Type B pancreatic cell (in vitro differentiated cells): ENCODE measurements at places on chromosomes 3 and 15. TPM values are rescaled to one million over a fixed set of nuclear protein-coding genes. Genes with fewer than 3 reads are reported as not detected.

DNA sequence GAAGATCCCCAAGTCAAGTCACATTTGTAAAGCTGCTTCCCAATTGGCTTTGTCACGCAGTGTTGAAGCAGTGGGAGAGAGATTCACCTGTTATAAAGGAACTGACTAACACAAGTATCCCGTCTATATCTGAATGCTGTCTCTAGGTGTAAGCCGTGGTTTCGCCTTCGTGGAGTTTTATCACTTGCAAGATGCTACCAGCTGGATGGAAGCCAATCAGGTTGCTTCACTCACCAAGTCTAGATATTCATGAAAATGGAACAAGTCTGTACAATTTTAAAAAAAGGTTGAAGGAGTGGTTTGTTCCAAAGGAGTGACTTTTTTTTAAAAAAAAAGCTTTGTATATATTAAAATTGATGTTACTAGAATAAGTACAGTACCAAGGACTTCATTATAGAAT lies 11.7 kb downstream of the RBM5 start:
- H3K36me3 ChIP-seq = peaks cover 44% of the 10 kb centered on the region
- no peaks in the 10 kb centered on the region for H3K4me1 ChIP-seq
- DNase-seq = no peak
- no peaks in the 10 kb centered on the region for H3K27me3 ChIP-seq

- no peaks in the 10 kb centered on the region for H3K27me3 ChIP-seq
- H3K27ac ChIP-seq = no peak overlapping the region
- DNase-seq = no peak
- H3K4me1 ChIP-seq = no peaks in the 10 kb centered on the region
- no peak overlapping the region for H3K4me3 ChIP-seq
- no peaks in the 10 kb centered on the region for H3K36me3 ChIP-seq
Observed at GRCh38 chr15:57640930-57641682, 49.4 kb downstream of the MYZAP start.

GRCh38 chr3:48555231-48555948 lies 1.2 kb downstream of the PFKFB4 start:
- H3K36me3 ChIP-seq = peaks cover 3% of the 10 kb centered on the region
- peaks cover 39% of the 10 kb centered on the region for H3K4me1 ChIP-seq
- no peak for DNase-seq

The TEX55 gene
- not detected in 2 replicates for total RNA-seq

GRCh38 chr15:68815598-68815997 lies 5.1 kb downstream of the ANP32A start:
- DNase-seq = no peak
- H3K4me3 ChIP-seq = peak overlapping the region; percentile 99
- H3K4me1 ChIP-seq = peaks cover 42% of the 10 kb centered on the region
- H3K27me3 ChIP-seq = no peaks in the 10 kb centered on the region

GRCh38 chr15:80403712-80404056 lies 498 bp upstream of the ARNT2 start:
- peaks cover 39% of the 10 kb centered on the region for H3K27me3 ChIP-seq
- peaks cover 22% of the 10 kb centered on the region for H3K4me1 ChIP-seq
- no peak overlapping the region for H3K27ac ChIP-seq
- peak; percentile 72 for DNase-seq
- H3K36me3 ChIP-seq = no peaks in the 10 kb centered on the region
- H3K4me3 ChIP-seq = peak overlapping the region; percentile 57

The SCAANT1 gene
- not detected in 2 replicates for total RNA-seq

GRCh38 chr15:79523266-79523665 lies 91.1 kb downstream of the MINAR1 start:
- H3K36me3 ChIP-seq = no peaks in the 10 kb centered on the region
- peaks cover 16% of the 10 kb centered on the region for H3K4me1 ChIP-seq
- no peak overlapping the region for H3K27ac ChIP-seq
- peaks cover 39% of the 10 kb centered on the region for H3K27me3 ChIP-seq
- no peak overlapping the region for H3K4me3 ChIP-seq

The IL20RB gene
- 0.31 and 0.56 TPM in 2 replicates for total RNA-seq

The MED12L gene
- 3.2 and 6.4 TPM in 2 replicates for total RNA-seq

GRCh38 chr3:173529062-173529711 lies 131.6 kb downstream of the NLGN1 start:
- no peak for DNase-seq
- peaks cover 3% of the 10 kb centered on the region for H3K27me3 ChIP-seq
- H3K4me1 ChIP-seq = no peaks in the 10 kb centered on the region
- no peak overlapping the region for H3K4me3 ChIP-seq

The LYZL4 gene
- total RNA-seq = 0.36 TPM in 1 of 2 replicates, not detected in the other

The ARPP21 gene
- 1.4 and 3.5 TPM in 2 replicates for total RNA-seq

The SAMMSON gene
- not detected in 2 replicates for total RNA-seq

The PRC1 gene
- 54.6 and 101 TPM in 2 replicates for total RNA-seq

GRCh38 chr3:69871868-69872267 lies 127.7 kb upstream of the SAMMSON start:
- peaks cover 11% of the 10 kb centered on the region for H3K4me1 ChIP-seq
- H3K36me3 ChIP-seq = no peaks in the 10 kb centered on the region
- no peak for DNase-seq
- H3K4me3 ChIP-seq = no peak overlapping the region
- no peak overlapping the region for H3K27ac ChIP-seq
- no peaks in the 10 kb centered on the region for H3K27me3 ChIP-seq

The SACM1L gene
- total RNA-seq = 37.5 and 51.6 TPM in 2 replicates

The WDR72 gene
- 2.0 and 6.9 TPM in 2 replicates for total RNA-seq

GRCh38 chr15:85003593-85004312 lies 22.1 kb downstream of the PDE8A start:
- H3K27me3 ChIP-seq = no peaks in the 10 kb centered on the region
- DNase-seq = no peak

- no peak overlapping the region for H3K27ac ChIP-seq
- peaks cover 38% of the 10 kb centered on the region for H3K27me3 ChIP-seq
Observed at GRCh38 chr15:70356919-70357318, 259.2 kb upstream of the TLE3 start.

- H3K27me3 ChIP-seq = peaks cover 3% of the 10 kb centered on the region
- no peak for DNase-seq
- H3K27ac ChIP-seq = no peak overlapping the region
- peak overlapping the region; percentile 42 for H3K4me3 ChIP-seq
- H3K4me1 ChIP-seq = peaks cover 13% of the 10 kb centered on the region
- H3K36me3 ChIP-seq = no peaks in the 10 kb centered on the region
Observed at GRCh38 chr15:96889734-96890480, 559.4 kb downstream of the NR2F2 start.

The NAALADL2 gene
- total RNA-seq = 5.8 and 9.9 TPM in 2 replicates

DNA sequence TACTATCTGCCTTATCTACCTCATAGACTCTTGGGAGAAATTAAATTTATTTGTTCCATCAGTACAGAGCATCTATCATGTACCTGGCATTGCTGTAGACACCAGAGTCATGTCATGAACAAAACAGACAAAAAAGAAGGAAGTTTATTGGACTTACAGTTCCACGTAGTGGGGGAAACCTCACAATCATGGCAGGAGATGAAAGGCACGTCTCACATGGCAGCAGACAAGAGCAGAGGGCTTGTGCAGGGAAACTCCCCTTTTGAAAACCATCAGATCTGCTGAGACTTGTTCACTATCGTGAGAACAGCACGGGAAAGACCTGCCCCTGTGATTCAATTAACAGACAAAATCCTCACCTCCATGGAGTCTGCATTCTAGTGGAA lies 25.6 kb upstream of the ACAP2 start:
- H3K4me3 ChIP-seq = no peak overlapping the region
- no peak overlapping the region for H3K27ac ChIP-seq
- no peaks in the 10 kb centered on the region for H3K36me3 ChIP-seq
- no peaks in the 10 kb centered on the region for H3K4me1 ChIP-seq
- no peaks in the 10 kb centered on the region for H3K27me3 ChIP-seq
- no peak for DNase-seq

The STRIT1 gene
- total RNA-seq = 0.33 TPM in 1 of 2 replicates, not detected in the other

DNA sequence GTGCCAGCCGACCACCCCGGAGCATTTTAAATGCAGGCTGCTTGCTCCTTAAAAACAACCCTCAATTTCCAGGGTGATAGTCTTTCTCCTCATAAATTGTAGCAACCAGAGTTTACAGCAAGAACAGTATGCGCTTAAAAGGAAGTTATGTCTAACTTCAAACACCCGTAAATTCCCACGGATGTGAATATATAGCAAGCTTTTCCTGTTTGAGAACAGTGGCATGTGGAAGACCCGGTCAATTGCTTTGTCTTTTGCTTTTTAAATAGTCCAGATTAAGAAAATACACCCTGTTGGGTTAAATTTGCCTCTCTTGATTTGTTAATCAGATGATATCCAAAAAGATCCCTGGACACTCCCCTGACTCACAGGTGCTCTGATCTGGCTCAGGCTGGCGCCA lies 20.8 kb downstream of the MRPS25 start:
- H3K27me3 ChIP-seq = no peaks in the 10 kb centered on the region
- H3K4me3 ChIP-seq = no peak overlapping the region
- H3K27ac ChIP-seq = no peak overlapping the region
- H3K36me3 ChIP-seq = peaks cover 18% of the 10 kb centered on the region

DNA sequence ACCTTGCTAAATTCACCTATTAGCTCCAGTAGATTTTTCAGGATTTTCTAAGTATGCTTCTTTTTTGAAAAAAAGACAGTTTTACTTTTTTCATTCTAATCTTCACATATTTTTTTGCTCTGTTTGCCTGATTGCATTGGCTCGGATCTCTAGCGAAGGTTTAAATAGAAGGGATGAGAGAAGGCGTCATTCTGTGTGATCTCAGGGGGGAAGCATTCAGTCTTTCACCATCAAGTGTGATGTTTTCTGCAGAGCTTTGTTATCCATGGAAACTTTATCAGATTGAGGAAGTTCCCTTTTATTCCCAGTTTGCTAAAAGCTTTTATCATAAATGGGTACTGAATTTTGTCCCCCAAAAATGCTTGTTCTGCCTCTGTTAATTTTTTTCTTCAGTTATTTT lies 120.3 kb downstream of the LRRK1 start:
- H3K27me3 ChIP-seq = no peaks in the 10 kb centered on the region
- H3K4me1 ChIP-seq = no peaks in the 10 kb centered on the region
- no peak for DNase-seq
- H3K4me3 ChIP-seq = no peak overlapping the region

The KNG1 gene
- total RNA-seq = not detected in 2 replicates

The DNAH1 gene
- total RNA-seq = 2.6 and 7.3 TPM in 2 replicates

GRCh38 chr15:25181293-25182097 lies 226.7 kb downstream of the SNRPN start:
- no peak overlapping the region for H3K27ac ChIP-seq
- H3K4me1 ChIP-seq = no peaks in the 10 kb centered on the region
- no peaks in the 10 kb centered on the region for H3K36me3 ChIP-seq
- DNase-seq = peak; percentile 50

- DNase-seq = no peak
- peak overlapping the region; percentile 8 for H3K27ac ChIP-seq
Observed at GRCh38 chr15:77530576-77530975, 102.1 kb downstream of the LINGO1 start.

The DNAJA4 gene
- 0.10 and 15.0 TPM in 2 replicates for total RNA-seq

The DUOX2 gene
- total RNA-seq = 3.1 TPM in 2 replicates

The KCNH8 gene
- 1.2 and 3.4 TPM in 2 replicates for total RNA-seq

DNA sequence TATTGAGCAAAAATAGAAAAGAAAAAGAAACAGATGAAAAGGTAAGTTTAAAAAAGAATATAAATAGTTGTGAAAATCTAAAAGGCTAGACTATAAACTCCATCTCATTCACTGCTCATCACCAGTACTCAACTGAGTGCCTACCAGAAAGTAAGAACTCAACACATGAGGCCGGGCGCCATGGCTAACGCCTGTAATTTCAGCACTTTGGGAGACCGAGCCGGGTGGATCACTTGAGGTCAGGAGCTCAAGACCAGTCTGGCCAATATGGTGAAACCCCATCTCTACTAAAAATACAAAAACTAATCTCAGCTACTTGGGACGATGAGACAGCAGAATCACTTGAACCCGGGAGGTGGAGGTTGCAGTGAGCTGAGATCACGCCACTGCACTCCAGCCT lies 19.3 kb downstream of the LSAMP start:
- no peak for DNase-seq
- peaks cover 31% of the 10 kb centered on the region for H3K4me1 ChIP-seq
- H3K4me3 ChIP-seq = no peak overlapping the region
- H3K36me3 ChIP-seq = no peaks in the 10 kb centered on the region
- H3K27me3 ChIP-seq = no peaks in the 10 kb centered on the region

- H3K27me3 ChIP-seq = no peaks in the 10 kb centered on the region
- peaks cover 32% of the 10 kb centered on the region for H3K36me3 ChIP-seq
- H3K27ac ChIP-seq = peak overlapping the region; percentile 40
- DNase-seq = no peak
Observed at GRCh38 chr15:67161881-67162280, 92.6 kb downstream of the AAGAB start.
